ENCODE measurements at places on chromosomes 4 and X.

DNA sequence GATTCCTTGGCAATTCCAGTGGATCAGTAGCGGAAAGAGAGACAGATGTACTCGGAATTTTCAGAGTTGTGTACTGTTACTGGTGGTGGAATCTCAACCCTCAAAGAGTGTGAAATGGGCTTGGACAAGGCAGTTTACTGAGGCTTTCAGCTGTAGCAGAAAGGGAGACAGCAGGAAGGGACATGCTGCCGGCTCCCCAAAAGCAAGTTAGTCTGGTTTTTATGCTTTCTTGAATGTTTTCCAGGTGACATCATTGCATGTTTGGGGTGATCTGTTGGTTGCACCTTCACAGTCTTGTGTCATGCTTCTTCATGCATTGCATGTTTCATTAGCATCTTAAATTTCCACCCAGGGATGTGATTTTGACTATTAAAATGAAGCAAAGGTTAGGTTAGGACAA lies 1282.2 kb downstream of the ADGRL3 start:
- DNase-seq, result no peak

- no peak for DNase-seq
These were observed 20.1 kb downstream of the SLC7A11 start for GRCh38 chr4:138222046-138222445.

DNA sequence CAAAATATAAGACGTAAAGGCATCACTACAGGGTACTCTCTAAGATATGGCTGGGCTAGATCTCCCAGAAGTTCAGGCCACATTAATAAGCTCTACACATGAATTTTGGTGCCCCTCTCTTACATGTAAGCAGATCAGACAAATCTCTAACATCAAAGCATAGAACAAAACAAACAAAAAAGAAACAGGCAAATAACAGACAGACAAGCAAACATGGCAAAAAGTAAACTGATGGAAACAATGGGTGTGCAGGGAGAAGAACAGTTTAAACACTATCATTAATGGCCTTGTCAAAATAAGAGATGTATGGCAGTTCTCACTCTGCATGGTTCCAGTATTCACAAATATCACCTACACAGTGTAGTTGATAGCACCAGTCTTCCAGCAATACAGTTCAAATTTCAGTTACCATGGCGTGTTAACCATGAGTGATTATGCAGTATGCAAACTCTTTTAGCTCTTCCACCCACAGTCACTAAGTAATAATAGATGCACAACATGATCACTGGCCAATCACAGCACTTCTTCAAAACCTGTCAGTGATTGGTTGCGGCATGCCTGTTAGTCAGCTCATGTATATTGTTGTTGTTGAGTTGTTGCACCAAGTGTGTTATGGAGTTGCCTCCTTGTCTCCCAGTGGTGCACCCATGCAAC lies 110.7 kb upstream of the TLR3 start:
- no peak for DNase-seq

DNA sequence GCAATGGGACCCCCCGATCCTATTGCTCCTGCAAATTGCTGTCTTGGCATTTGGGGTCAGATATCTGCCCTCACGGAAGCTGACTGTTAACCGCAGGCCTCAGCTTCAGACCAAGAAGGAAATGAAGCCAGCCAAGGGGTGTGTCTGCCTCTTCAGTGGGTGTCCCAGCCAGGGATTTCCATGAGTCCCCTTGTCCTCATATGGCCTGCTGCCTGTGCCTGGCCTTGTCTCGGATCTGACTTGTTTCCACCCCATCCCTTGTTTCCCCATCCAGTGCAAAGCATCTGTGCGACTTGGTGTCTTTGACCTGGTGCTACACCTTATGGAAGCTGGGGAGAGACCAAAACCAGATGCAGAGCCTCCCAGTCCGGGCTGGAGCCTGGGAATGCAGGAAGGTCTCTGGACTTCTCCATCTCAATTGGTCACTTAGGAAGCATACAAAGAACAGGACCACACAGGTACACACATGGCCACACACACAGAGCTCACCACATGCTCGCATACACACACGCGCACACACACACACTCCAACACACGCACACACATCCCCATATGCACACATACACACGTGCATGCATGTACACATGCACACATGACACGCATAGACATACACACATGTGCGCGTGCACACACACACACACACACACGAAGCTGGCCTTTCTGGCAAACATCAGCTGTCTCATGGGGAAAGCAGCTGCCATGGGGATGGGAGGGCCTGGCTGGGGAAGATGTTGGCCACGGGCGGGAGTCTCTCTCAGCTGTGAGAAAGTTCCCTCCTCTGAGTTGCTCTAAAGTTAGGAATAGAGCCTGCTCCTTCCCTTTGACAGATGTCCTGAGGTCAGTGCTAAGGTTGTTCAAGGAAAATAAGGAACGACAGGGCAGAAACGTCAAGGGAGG lies 65.5 kb downstream of the CRMP1 start:
- DNase-seq, result no peak

GRCh38 chrX:30690330-30690729 lies 37.1 kb downstream of the GK start:
- DNase-seq, result no peak

DNA sequence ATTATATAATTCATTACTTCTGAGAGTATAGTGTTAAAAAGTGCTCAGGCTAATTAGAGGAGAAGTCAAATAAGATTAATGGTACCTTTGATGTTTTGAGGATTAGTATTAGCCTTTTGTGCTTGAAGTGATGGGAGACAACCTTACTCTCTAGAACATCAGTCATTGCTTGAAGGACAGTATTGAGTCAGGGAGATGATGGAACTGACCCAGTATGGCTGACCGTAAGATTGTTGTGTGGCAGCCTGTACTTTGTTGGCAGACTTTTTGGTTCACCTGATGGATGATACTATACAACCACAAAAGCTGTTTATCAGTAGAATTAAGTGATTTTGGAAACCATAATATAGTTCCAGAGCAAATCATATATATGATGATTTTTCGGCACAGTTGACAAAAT lies 9.9 kb downstream of the OGT start:
- DNase-seq, result no peak

DNA sequence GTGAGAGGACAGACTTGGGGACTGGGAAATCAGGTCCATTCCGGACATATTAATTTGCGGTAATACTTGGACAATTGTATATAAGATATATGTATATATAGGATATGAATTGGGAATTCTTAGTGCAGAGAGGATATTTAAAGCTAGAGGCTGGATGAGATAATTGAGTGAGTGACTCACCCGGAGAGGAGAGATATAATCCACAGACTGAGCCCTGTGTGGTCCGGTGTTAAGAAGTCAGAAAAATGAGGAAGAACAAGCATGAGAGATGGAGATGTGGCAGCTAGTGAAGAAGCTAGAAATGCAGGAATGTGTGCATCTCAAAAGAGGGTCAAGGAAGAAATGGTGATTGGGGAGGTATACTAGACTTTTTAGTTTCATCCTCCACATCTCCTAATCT lies 336.2 kb downstream of the SLC7A11 start:
- DNase-seq, result no peak

DNA sequence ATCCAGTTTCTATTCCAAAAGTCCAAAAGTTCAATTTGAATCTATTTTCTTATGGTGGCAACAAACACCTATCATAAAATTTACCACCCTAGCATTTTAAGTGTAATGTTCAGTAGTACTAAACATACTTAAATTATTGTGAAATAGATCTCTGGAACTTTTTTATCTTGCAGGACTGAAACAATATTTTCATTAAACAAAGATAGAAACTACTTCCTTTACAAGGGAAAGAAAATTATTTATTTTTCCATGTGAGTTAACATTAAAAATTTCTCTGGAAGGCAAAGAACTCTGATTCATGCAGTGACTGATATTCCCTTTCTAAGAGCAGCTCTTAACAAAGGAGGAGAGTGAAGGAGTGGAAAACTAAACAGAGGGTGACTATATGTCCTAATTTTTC lies 40.2 kb downstream of the ADH7 start:
- DNase-seq, result no peak

DNA sequence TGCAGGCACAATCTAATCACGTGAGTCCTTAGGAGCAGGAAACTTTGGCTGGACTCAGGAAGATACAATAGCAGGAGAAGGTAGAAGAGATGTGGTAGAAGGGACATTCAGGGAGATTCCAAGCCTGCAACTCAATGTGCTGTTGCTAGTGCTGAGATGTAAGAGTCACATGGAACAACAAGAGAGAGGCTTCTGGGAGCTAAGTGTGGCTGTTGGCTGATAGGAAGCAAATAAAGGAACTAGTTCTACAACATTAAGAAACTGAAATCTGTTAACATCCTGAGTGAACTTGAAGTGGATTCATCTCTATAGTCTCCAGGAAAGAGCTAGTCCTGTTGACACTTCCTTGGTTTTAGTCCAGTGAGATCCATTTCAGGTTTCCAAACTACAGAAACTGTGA lies 1207.4 kb downstream of the ADGRL3 start:
- no peak for DNase-seq

- no peak for DNase-seq
These were observed 33.8 kb downstream of the UCHL1 start for GRCh38 chr4:41290479-41290878.

DNA sequence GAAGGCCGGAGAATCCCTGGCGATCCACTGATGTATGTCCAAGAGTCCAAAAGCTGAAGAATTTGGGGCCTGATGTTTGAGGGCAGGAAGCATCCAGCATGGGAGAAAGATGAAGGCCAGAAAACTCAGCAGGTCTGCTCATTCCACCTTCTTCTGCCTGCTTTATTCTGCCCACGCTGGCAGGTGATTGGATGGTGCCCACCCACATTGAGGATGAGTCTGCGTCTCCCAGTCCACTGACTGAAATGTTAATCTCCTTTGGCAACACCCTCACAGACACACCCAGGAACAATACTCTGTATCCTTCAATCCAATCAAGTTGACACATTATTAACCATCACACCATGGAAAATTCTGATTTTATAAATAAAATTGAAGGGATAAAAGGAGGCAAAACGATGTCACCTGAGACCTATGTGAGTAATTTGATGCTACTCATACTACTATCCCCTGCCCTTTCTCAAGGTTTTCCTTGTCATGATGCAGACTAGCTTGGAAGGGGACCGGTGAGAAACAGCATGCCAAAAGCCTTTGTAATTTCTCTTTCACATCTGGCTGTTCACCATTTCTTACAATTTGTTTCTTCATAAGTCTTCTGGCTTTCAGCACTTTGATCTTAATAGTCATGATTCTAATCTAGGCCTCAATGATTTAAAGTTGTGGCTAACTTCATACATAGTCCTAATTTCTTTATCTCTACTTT lies 9.7 kb upstream of the PYURF start:
- no peak for DNase-seq

All from amygdala (tissue), 56 donors.